G401 (cell line): ENCODE measurements at places on chromosomes 4 and X. TPM values are rescaled to one million over a fixed set of nuclear protein-coding genes. Genes with fewer than 3 reads are reported as not detected.

GRCh38 chrX:67601771-67602170 is 58.0 kb downstream of the AR start:
- no peak for DNase-seq

DNA sequence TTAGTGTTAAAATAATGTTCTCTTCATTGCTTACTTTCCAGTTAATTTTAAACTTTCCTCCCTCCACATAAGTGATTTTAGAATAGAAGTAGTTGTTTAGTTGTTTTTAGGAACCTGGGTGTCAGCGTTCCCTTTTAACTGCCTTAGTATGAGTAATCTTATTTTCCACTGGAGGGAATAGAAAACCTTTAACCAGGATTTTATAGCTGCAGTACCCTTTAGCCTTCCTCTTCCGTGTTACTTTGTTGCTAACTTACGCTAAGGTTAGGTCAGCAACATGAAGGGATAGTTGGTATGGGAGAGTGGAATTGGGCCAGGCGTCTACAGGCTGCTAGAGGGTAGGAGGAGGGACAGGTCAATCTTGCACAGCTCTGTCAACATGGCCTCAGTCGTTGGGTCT is 31.5 kb downstream of the SMS start:
- no peak for DNase-seq

- DNase-seq: no peak
These were observed 687 bp downstream of the CDK16 start for GRCh38 chrX:47218920-47219815.

DNA sequence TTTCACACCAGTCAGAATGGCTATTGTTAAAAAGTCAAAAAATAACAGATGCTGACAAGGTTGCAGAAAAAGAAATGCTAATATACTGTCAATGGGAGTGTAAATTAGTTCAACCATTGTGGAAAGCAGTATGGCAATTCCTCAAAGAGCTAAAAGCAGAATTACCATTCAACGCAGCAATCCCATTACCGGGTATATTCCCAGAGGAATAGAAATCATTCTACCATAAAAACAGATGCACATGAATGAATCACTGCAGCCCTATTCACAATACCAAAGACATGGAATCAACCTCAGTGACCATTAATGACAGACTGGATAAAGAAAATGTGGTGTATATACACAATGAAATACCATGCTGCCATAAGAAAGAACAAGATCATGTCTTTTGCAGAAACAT is 243.0 kb downstream of the STPG2 start:
- no peak for DNase-seq

- DNase-seq: no peak
These were observed 139.1 kb downstream of the COL4A6 start for GRCh38 chrX:108299101-108299591.

DNA sequence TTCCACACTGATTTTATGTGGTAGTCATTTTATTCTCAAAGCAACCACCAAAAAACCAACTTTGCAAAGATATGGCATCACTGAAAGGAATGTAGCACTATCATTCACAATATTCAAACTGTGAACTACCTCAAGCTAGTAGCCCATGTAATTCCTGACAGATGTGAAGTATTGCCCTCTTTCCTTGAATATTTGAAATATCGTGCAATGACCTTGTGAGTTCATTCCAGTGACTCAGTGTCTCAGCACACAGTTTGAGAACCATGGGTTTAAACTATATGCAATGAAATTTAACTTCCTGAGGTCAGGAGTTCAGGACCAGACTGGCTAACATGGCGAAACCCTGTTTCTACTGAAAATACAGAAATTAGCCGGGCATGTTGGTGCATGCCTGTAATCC is 20.9 kb upstream of the IQCM start:
- no peak for DNase-seq

GRCh38 chr4:515251-515650 is 16.2 kb downstream of the PIGG start:
- no peak for DNase-seq

DNA sequence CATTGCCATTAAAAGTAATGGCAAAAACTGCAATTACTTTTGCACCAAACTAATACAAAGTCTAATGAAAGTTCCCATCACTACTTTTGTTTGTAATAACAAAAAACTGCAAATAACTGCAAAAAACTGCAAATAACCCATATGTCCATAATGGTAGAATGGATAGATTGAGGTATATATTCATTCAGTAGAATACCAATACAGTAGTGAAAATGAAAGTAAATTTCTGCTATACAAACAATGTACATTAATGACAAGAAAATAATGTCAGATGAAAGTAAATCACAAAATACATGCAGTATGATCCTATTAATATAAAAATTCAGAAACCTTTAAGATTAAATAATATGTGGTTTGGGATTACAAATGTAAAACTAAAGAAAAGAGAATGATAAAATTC is 41.3 kb upstream of the CEP135 start:
- DNase-seq: no peak

GRCh38 chr4:80069837-80070731 is 2.9 kb downstream of the ANTXR2 start:
- no peak for DNase-seq

- no peak for DNase-seq
These were observed 546 bp downstream of the ZRSR2 start for GRCh38 chrX:15790769-15791290.

DNA sequence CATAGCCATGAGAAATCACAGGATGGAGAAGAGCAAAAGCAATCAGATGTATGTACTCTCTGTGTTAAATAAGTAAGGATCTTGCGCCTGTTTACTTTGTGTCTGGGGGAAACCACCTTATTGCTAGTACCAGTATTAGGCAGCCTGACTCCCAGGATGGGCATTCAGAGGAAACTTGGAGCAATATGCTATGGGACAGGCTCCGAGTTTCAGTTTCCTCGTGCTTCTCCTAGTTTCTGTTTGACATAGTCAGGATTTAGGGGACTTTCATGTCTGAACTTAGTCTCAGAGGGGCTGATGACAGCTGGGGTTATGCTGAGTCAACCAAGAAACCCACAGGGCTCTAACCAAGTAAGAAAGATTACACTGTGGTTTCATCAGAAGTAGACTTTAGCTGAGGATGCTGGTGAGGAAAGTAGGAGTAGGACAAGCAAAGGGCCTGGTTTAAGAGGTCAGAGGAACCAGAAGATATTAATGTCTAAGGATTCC is 13.5 kb downstream of the NSUN7 start:
- DNase-seq: no peak

DNA sequence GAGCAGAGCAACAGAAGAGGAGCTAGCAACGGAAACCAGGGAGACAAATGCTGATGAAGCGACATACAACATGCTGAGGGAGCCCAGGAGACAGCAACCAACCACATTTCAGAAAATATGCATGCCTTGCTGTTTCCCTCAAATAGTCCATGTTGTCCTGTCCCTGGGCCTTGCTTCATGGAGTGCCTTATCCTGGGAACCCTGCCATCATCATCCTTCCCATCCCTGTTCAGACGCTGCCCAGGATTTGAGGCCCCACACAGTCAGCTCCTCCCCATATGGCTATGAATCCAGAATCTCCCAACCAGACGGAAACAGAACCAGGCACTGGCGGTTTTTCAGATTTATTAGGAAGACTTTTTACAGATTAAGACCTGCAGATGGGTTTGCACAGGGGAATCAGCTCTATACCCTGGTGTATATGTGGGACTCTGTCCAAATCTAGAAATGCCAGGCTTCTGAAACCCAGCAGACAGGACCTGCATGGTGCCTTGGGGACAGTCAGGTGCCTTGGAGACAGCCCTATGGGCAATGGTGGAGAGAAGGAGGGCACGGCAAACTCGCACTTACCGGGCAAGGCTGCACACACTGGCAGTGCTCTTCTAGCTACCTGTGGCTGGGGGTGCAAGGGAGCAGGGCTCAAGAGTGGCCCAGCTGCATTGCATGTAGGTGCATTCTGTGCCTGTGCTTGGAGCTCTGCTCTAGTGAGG is 199.7 kb upstream of the MAMLD1 start:
- no peak for DNase-seq

GRCh38 chrX:2697741-2698299 is 6.7 kb downstream of the CD99 start:
- DNase-seq: no peak

DNA sequence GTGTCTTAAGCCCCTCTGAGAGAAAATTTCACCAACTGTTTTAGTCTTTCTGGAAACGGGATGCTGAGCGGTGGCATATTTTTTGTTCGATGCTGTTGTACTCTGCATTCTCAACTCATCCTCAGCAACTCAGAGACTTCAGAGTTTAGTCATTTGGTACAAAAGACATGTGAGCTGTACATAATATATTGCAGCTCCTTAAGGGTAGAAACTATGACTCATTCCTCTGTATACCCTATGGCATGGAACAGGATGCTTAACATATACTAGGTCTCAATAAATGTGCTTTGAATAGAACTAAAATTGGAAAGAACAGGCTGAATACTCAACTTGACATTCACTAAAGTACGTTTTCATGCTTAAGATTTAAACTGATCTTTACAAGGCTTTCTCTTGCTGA is 130.5 kb upstream of the SLITRK2 start:
- no peak for DNase-seq

GRCh38 chr4:71593311-71593710 is 190.6 kb downstream of the GC start:
- DNase-seq: no peak

DNA sequence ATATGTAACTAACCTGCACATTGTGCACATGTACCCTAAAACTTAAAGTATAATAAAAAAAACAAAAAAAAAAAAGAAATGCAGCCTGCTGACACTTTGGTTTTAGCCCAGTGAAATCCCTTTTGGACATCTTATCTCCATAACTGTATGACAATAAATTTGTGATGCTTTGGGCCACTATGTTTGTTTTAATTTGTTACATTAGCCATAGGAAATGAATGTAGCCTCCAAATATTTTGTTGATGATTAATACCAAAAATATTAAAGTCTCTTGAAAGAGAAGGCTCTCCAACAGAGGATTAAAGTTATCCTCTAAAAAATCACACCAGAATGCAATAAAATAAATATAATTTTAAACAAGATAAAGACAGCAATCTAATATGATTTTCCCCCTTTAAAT is 852.7 kb upstream of the SLIT2 start:
- no peak for DNase-seq

- DNase-seq: no peak
These were observed 1228.2 kb upstream of the ADGRL3 start for GRCh38 chr4:59971952-59972351.

The FANCB gene
- total RNA-seq: 5.5 and 5.6 TPM in 2 replicates

The LRAT gene
- total RNA-seq: not detected in 2 replicates

The PDLIM3 gene
- 9.5 and 15.7 TPM in 2 replicates for total RNA-seq

The IL9R gene
- total RNA-seq: not detected in 2 replicates
